Activated CD4-positive, alpha-beta T cell treated with anti-CD3 and anti-CD28 coated beads for 4 hours (primary cell): ENCODE measurements at places on chromosomes 1 and 21.

DNA sequence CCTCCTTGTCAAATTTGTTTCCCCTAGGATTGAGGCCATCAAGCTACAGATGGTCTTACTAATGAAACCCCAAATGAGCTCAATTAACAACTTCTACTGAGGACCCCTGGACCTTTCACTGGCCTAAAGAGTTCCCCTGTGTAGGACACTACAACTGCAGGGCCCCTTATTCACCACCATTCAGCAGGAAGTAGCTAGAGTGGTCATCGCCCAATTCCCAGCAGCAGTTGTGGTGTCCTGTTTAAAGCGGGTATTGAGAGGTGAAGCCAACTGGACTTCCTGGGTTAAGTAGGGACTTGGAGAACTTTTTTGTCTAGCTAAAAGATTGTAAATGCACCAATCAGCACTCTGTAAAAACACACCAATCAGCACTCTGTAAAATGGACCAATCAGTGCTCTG is 1466.9 kb downstream of the KCNT2 start:
- DNase-seq = no peak

- no peak for DNase-seq
Observed at GRCh38 chr1:185238447-185238846, 78.6 kb downstream of the IVNS1ABP start.

- no peak for DNase-seq
Observed at GRCh38 chr1:246678816-246679793, 45.1 kb upstream of the SCCPDH start.

- no peak for DNase-seq
Observed at GRCh38 chr1:63731117-63732043, 42.4 kb upstream of the ROR1 start.

DNA sequence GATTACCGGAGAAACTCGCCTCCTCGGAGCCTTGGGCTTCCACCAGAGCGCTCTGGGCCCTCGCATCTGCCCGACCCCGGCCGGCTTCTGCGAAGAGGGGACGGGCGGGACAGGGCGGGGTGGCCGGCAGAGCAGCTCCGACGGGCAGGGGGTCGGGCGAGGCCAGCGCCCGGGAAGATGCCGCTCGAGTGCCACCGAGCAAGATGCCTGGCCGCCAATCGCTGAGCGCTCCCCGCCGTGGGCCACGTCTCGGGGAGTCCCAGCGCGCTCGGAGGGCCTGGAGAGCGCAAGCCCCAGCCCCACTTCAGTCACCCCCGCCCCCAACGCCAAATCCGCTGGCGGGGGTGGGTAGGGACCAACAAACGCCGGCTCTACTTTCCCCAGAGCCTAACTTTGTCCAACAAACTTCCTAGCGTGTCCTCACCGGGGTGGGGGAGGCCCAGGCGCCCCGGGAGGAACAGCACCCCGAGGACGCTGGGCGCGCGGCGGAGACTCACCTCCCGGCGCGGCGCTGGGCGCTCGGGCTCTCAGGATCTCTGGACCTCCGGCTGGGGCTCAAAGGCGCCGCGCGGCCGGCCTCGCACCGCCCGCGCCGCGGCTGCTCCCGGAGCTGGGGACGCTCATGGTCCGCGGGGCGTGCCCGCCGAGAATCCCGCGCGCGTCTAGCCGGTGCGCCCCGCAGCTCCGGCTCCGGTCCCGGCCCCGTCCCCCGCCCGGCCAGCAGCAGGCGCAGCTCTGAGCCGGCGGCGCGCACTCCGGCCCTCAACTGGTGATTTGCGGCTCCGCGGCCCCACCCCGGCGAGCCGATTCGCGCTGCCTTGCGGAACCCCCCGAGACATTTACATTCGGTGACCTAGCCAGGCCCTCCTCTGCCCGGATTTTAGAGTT is at the start of gene BCAR3:
Gene BCAR3 (minus strand): TSS at position 737 of the 888 bp plus-strand sequence. CDS start 6,907 bp downstream, outside the sequence.
- no peak for DNase-seq

- DNase-seq = peak; percentile 48
Observed at GRCh38 chr1:19606817-19607642, 37.1 kb upstream of the NBL1 start.

GRCh38 chr1:224884361-224884801 is 45.1 kb upstream of the DNAH14 start:
- no peak for DNase-seq

GRCh38 chr1:231480008-231480407 is 48.5 kb upstream of the TSNAX start:
- DNase-seq = no peak
